ENCODE measurements at places on chromosomes 6 and 20. TPM values are rescaled to one million over a fixed set of nuclear protein-coding genes. Genes with fewer than 3 reads are reported as not detected.

Gene TCP11
- 1.1 TPM for total RNA-seq

Gene KHDC1
- total RNA-seq, result 3.8 TPM

Gene KIFC1
- 2.9 TPM for total RNA-seq

Gene GMDS
- 8.0 TPM for total RNA-seq

All from hair follicle dermal papilla cell (primary cell).